ENCODE measurements at places on chromosomes 3 and 15.

GRCh38 chr15:94970802-94971201 is 739.4 kb downstream of the MCTP2 start:
- DNase-seq = no peak

DNA sequence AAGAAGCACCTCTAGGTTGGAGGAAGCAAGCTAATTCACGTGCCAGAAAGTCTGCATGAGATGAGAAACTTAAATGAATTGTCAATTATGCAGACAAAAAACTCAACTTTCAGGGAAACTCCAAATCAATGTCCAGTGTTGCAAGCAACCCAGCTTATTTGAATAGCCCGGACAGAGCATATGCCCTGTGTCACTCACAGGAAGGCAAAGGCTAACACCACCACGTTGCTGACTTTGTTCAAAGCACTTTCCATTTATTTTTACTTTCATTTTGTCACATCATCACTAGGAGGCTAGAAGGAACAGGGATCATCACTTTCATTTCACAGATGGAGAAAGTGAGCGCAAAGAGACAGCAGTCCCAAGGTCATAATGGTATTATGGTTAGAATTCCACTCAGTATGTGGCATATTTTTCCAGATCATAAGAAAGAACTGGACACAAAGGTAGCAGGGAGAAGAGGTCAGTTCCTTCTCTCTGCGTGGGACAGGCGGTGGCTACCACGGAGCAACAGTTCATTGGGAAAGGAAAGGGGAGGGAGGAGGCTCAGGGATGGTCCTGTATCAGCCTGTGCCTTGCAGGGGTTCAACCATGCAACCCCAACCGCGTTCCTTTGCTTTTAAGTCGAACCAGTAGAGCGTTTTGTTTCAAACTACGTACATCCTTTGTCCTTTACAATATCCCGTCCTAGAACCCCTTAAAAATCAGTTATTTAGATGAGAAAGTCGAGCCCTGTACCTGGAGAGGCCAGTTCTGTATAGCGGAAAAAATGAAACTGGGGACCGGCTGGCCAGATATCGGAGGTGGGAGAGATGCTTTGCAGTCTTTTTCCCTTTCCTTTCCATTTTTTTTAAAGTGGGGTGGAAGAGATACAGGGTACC is 1.1 kb downstream of the HEG1 start:
- DNase-seq = no peak

- DNase-seq = no peak
Measured at GRCh38 chr3:197001972-197002700, 27.5 kb downstream of the MELTF start.

DNA sequence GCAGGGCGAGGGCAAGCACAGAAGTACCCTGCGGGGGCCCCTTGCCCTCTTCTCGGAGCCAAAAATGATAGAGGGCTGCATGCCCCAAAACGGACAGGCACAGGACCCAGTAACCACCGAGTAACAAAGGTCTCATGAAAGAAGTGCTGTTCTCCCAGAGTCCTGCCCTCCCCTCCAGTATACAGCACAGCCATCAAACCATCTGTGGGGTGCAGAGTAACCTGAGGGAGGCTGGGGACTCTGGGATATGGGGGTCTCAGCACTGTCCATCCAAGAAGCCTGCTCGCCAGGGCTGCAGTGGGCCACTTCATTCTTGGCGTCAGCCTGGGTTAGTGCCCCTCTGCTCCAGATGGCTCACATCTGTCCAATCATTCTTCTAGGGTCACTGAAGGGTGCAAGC is 6.1 kb downstream of the ULK3 start:
- DNase-seq = no peak

GRCh38 chr3:133037436-133037835 is 755 bp upstream of the TMEM108 start:
- DNase-seq = no peak
